Naive B cell (primary cell): ENCODE measurements at places on chromosomes 2 and 18.
A peak's percentile ranks its signal among the peaks of the same experiment; 100 is the strongest.

- no peak for DNase-seq
Measured at GRCh38 chr2:36650031-36650829, 46.3 kb upstream of the VIT start.

DNA sequence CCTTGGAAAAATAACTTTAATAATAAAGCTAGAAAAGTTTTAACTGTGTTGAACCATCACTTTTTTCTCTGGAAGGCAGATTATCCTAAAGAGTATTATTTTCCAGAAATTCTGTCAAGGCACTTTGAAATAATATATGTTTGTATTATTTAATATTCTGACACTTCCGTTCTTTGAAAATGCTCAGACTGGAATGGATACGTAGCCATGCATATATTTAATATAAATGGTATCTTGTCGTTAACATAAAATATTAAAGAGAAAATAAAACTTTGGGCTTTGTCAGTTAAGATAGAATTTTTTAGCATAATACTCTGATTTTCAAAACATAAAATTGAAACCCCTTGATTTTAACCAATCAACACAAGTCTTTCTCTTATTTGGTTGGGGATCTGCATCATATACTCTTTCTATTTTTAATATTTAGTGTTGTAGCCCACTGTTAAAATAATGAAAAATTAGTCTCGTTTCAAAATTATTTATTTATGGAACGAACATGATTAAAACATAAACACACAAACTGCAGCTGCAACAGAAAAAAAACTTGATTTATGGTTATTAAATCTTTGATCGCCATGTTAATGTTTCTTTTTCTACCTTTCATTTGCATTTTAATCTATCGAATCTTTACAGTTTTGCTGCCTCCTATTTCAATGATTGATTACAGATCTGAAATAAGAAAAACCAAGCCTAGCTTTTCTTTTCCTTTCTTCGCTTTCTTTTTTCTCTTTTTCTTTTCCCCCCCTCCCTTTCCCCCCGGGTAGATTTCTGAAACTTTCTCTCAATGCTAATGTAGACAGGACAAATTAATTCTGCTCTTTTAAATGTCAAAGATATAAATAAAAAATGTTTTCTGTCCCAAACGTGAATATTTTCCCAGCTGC, 145.5 kb downstream of the MEIS1 start:
- no peak for DNase-seq

DNA sequence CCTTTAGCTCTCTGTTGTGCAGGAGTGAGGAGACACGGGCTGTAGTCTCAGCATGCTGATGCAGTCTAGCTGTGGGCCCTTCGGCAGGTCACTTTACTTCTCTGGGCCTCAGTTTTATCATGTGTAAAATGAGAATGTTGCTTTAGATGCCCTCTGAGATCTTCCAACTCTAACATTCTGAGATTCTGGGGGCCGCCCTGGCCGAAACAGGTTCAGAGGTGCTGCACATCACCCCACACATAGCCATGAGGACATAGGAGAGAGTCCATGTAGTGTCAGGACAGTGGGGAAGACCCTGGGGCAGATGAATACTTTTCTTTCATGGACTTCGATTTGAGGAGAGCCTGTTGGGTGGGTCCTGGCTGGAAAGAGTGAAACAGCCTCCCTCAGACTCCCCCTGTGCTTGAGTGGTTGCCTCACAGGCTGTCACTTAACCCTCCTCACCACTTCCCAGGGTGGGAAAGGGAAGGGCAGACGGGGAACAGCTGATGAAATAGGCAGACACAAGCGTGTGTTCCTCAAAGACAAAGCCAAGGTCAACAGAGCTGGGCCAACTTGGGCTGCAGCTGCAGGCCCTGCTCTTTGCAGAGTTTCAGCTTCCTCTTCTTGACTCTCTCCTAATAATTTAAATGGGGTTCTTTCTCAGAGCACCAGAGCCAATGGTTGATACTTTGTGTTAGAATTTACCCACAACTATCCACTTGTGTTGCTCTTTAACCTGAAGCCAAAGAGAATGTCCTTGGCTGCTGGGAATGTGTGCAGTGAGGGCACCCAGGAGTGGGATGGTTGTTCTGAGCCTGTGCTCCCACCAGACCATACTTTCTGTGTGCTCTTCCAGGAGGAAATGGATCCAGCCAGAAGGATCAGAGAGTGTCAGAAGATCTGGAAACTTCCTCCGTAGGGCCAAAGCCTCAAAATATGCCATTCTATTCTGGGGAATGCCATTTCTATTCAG, 14.7 kb upstream of the MRPL33 start:
- no peak for DNase-seq

DNA sequence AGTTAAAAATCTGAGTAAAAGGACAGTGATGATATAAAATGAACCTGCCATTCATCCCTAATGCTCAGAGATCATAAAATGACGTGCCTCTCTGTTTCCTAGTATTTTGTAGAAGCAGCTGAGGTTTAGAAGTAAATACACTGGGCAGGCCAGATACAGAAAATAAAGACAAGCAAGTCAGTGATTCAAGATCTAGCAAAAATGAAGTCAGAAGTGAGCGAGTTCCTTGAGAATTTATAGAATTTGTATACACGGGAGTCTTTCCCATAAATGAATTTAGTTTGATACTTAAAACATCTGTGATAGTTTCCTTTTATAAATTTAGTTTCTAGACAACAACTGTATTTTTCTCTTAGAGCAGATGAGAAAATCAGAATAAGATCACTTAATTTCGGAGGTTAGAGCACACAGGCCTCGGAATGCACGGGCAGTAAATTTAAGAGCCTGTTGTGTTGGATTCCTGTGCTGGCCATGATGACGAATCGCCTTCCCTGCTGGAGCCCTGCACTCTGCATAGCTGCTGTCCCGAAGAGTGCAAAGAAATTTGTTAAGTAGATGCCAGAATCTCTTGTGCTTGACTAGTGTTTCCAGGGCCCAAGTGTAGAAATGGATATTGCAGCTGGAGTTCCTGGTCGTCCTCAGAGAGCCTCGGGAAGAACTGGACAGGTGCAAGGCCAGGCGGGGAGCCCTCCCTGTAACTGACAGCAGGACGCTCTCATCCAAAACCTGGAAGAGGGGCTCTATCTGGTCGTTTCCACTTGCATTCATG, 83.7 kb upstream of the RBM44 start:
- DNase-seq = no peak

- no peak for DNase-seq
Measured at GRCh38 chr2:85760371-85760770, 6.6 kb downstream of the ATOH8 start.

- DNase-seq = no peak
Measured at GRCh38 chr2:170930991-170931266, 1.9 kb downstream of the GORASP2 start.

- no peak for DNase-seq
Measured at GRCh38 chr2:71609958-71610357, 156.6 kb downstream of the DYSF start.

DNA sequence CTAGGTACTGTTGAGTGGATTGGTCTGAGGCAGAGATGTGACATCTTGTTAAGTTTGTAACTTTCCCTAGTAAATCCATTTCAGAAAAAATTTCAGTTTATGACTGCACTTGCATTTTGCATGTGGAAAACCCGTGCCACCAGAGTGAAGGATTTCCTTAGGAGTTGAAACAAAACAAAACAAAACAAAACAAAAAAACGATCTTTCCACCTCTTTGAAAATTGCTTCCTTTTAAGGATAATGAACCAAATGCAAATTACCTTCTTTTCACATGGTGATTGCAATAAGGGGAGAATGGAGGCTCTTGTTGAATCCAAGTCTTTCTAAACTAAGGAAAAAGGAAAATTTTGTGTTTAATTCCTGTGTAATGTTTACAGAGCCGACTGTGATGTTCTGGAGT, 43.2 kb downstream of the PHLPP1 start:
- DNase-seq = no peak

- DNase-seq = no peak
Measured at GRCh38 chr2:138620431-138620830, 118.9 kb downstream of the SPOPL start.

- DNase-seq = no peak
Measured at GRCh38 chr2:211397764-211398163, 841.4 kb downstream of the CPS1 start.

DNA sequence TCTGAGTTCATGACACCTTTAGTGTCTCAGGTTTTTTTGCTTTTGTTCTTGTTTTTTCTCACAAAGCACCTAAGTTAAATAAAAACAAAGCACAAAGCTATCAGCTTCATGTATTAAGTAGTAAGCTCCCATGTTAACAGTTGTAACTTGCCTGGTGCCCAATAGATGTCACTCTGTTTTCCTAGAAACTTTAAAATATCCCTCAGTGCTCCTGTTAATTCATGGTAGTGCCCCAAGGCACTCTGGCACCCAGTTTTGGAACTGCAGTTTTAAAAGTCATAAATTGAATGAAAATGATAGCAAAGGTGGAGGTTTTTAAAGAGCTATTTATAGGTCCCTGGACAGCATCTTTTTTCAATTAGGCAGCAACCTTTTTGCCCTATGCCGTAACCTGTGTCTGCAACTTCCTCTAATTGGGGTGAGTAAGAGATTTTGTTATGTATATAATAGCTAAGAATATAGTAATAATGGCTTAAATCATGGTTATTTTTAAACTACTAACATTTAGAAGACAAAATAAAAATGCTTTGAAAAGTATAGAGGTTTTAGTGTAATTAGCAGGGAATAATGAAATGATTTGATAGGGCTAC, 555.0 kb upstream of the TMEFF2 start:
- DNase-seq = no peak

- DNase-seq = no peak
Measured at GRCh38 chr2:42944779-42945415, 152.5 kb upstream of the HAAO start.

DNA sequence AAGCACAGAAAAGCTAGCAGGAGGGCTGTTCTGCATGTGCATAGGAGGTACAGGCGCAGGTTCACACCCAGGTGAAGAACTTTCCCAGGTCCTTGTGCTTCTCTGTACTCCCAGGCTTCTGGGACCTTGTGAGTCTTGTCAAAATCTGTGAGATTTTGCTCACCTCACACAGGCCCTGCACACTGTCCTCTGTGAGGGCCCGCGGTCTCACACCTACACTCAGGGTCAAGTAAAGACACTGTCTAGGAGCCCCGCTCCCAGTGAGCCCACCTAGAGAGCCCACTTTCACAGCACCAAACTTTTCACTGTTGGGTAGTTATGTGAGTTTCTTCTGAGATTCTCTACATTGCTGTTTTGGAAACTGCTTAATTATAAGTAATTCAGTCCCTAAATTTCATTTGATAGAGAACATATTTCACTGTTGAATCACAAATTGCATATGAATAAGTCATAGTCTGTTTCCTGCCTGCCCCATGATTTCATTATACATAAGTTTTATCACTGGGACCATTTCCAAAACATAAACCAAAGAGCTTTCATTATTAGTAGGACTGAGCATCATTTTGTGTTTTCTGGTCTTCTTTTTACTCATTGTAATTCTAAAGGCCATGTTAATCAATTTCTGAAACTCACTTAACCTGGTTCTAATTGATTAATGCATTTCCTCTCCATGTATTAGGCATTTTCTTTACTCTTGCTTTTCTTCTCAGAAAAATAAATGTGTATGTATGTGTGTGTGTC, 234.2 kb upstream of the SPOPL start:
- no peak for DNase-seq

DNA sequence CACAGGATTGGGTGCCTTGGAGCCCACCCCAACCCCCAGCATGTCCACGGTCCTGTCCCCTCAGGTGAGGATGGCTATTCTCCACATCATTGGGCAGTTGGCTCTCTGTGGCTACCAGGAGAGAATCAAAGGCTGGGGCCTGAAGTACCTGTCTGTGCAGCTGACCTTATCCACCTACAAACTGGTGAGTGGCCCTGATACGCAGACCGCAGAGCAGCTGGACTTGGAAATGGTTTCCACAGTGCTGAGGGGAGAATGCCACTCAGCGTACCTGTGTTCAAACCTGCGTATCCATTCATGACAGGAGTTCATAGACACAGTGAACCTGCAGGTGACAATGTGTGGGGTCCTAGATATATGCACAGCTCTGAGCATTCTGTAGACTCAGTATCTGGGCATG, 21.6 kb downstream of the MROH2A start:
- no peak for DNase-seq

DNA sequence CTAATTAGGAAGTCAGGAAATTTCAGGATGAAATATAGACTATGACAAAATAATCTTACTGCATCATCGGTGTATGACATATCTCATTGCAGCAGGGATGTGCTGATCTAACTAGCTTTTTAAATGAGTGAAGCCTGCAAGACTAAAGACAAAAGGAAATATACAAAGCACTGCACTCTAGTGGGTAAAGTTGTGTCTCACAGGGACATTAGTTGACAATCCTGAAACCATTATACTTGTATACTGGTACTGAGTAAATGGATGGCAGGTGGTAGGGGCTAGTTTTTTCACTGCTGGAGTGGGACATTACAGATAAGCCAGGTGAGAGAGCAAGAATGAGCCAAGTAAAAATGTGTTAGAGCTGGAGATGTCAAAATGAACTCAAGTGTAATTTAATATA, 317.5 kb upstream of the RAB6C start:
- no peak for DNase-seq

GRCh38 chr18:62282188-62282629, 42.9 kb upstream of the TNFRSF11A start:
- no peak for DNase-seq

DNA sequence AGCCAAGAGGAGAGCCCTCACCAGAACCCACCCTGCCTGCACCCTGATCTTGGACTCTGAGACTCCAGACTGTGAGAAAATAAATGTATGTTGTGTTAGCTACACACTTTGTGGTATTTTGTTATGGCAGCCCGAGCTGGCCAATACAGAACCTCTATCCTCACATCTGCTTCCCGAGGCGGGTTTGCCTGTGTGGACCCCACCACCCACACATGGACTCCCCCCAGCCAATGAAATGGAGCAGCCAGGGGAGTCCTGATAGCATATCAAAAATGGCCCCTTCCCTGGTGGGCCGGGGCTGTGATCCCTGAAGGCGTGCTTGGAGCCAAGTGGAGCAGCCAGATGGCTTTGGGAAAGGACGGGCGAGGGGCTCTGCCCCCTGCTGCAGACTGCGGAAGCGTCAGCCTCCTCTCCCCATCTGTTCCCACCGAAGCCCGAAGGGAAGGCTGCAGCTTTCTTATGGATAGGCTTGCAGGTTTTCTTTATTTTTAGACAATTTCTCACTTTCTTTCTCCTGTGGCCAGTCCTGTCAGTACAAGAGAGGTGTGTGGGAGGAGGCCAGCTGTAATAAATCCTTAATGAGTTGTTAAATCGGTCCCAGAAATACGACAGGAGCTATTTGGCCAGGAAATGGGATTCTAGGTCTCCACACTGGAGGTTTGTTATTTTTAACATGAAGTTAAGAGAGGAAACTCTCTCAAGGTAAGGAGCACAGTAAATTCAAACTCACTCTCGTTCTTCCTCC, 34.4 kb downstream of the TEX51 start:
- no peak for DNase-seq

GRCh38 chr2:128617661-128618060, 299.0 kb upstream of the HS6ST1 start:
- DNase-seq = no peak

- DNase-seq = peak; percentile 29
Measured at GRCh38 chr2:46296216-46296839, 879 bp upstream of the EPAS1 start.

DNA sequence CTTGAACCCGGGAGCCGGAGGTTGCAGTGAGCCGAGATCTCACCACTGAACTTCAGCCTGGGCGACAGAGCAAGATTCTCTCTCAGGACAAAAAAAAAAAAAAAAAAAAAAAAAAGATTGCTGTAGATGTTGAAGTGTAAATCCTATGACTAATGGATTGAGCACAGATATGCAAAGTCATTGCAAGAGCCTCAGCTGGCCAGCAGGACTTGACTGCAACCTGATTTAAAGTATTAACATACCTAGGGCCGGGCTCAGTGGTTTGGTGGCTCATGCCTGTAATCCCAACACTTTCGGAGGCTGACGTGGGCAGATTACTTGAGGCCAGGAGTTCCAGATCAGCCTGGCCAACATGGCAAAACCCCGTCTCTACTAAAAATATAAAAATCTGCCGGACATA, 103.4 kb upstream of the MSH2 start:
- no peak for DNase-seq
